ENCODE measurements at places on chromosomes 7 and 10. TPM values are rescaled to one million over a fixed set of nuclear protein-coding genes. Genes with fewer than 3 reads are reported as not detected.
A peak's percentile ranks its signal among the peaks of the same experiment; 100 is the strongest.

Gene HPS1
- total RNA-seq: 56.9 TPM

Gene NKX6-2
- total RNA-seq: not detected

Gene CCL24
- not detected for total RNA-seq

DNA sequence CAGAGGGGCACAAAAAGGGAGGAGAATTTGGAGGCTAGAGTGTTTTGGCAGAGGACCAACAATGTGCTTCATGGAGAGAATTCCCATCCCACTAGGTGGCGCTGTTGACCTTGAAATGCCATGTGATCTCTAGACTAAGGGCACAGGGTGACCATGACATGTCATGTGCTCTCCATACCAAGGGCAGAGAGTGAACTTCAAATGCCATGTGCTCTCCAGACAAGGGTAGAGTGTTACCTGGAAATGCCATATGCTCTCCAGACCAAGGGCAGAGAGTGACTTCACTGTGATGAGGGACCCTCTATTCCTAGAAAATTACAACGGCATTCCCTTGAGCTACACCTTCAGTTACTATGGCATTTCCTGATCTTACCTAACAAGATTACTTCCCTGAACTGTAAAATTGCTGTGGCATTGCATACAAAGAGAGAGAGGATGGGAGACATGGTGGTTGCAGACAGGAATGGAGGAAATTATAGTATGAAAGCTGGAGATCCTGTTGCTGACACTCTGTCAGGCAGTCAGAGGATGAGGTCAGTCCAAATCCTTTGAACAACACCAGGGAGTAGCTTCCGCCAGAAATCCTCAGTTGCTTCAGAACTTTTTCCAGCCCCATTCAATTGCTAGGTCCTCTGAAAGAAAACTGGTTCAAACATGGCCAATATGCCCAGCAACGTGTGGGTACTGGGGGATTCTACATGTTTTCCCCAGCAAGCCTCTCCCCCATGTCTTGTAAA lies 60.9 kb upstream of the ACSM6 start:
- peak; percentile 49 for ATAC-seq

DNA sequence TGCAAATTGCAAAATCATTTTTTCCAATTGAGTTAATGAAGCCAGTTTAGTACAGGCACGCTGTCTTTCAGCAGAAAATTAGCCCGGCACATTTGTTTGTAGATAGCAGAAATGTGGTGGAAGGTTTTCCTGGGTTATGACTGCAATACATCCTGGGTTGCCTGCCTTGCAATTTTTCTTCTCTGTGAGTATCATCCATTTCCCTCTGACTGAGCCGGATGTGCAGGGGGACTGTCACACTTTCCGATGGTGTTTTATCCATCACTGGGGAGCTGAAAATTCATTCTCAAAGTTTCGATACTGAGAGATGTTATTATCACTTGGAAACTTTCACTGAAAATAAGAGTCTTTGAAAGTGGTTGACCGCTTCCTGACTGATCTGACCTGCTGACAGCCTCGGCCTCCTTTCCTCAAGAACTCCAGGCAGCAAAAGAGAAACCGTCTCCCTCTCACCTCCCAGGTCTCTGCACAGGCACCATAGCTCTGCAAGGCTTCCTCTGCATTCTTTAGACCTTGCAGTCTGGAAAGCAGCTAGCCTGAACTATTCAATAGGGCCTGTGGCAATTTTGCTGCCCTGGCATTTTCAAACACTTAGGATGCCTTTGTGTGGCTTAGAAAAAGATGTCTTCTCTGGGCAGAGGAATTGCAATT lies 320.8 kb upstream of the NRP1 start:
- ATAC-seq: peak; percentile 64

DNA sequence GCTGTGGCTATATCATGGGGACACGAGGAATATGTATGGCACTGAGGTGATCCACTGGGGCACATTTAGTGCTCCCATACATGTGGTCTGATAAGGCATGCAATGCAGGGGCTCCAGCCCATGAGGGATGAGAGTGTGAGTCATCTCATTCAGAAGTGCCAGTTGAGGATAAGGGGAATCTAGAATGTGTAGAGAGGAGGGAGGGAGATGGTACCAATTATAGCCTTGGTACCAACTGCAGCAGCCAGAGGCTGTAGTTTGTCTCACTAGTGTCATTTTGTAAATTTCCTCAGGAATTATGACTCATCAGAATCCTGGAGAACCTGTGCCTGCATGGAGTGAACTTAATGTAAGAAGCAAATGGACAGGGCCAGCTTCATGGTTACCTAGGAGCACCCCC lies 46.2 kb downstream of the LAMB4 start:
- no peak for ATAC-seq

DNA sequence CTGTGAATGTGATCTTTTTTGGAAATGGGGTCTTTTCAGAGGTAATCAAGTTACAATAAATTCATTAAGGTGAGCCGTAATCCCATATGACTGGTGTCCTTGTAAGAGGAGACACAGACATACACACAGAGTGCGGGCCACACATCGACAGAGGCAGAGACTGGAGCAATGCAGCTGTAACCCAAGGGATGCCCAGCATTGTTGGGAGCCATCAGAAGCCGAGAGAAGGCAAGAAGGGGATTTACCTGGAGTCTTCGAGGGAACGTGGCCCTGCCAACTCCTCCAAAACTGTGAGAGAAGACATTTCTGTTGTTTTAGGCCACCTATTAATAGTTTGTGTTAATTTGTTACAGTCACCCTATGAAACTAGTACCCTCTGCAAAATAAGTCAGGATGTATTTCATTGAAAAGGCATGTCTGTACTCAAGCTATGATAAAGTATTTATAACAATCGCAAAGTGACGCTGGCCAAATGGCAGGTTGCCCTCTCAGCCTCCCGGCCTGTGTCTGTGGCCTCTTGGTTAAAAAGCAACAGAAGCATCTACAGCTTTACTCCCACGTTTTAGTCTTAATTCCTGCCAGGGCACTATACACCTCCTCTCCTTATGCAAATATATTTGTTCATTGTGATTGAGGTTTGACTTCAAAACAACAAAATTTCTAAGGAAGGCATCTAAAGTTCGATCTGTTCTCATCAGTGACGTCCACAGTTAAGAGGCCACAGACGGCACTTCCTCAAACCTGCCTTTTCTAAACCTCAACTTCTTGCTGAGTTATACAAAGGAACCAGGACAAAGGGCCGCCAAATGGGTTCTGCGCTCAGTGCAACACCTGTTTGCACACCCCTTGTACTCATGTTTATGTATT lies 46.8 kb downstream of the HIPK2 start:
- peak; percentile 82 for ATAC-seq

GRCh38 chr10:122446668-122447423 lies 7.6 kb upstream of the ARMS2 start:
- ATAC-seq: no peak

- no peak for ATAC-seq
Observed at GRCh38 chr7:35988818-35989217, 164.2 kb upstream of the EEPD1 start.

GRCh38 chr10:24360282-24361127 lies 151.6 kb downstream of the KIAA1217 start:
- ATAC-seq: peak; percentile 51

DNA sequence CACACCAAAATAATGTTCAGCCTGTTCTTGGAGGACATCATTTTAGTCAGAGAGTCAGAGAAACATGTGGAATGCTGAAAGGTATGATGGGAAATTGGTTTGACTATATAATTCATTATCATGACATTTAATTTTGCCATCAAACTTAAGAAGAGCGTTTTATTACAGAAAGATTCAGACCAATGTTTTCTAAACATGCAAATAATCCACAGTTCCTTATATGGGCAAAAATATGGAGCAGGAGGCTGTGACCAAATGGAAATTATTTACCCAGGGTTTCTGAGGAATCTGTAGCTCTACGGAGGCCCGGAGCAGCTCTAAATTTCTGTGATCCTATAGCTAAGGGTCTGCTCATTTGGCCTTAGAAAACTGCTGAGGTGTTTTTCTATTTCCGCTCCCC lies 33.2 kb downstream of the LAMB4 start:
- ATAC-seq: no peak

DNA sequence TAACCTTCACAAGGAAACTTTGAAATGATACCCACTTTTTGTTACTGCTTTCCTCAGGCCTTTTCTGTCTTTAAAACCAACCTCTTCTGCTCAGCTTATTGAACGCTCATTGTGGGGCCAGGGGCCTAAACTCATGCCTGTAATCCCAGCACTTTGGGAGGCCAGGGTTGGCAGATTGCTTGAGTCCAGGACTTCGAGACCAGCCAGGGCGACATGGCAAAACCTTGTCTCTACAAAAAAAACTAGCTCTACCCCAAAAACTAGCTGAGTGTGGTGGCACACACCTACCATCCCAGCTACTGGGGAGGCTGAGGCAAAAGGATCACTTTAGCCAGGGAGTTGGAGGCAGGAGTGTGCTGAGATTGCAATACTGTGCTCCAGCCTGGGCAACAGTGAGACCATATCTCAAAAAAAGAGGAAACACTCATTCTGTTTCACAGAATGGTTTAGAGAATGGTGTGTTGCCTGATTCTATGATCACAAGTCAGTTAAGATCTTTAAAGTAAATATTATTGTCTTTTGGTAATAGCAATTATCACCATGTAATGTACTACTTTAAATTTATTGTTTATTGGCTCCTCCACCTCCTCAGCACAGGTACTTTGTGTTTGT lies 51.1 kb downstream of the KCTD7 start:
- ATAC-seq: no peak

- peak; percentile 83 for ATAC-seq
Observed at GRCh38 chr10:110387983-110388686, 83.4 kb upstream of the SMNDC1 start.
